NCI-H748 treated with DMSO at 0.1 percent for 48 hours (cell line): ENCODE measurements at places on chromosomes 2 and 18.

DNA sequence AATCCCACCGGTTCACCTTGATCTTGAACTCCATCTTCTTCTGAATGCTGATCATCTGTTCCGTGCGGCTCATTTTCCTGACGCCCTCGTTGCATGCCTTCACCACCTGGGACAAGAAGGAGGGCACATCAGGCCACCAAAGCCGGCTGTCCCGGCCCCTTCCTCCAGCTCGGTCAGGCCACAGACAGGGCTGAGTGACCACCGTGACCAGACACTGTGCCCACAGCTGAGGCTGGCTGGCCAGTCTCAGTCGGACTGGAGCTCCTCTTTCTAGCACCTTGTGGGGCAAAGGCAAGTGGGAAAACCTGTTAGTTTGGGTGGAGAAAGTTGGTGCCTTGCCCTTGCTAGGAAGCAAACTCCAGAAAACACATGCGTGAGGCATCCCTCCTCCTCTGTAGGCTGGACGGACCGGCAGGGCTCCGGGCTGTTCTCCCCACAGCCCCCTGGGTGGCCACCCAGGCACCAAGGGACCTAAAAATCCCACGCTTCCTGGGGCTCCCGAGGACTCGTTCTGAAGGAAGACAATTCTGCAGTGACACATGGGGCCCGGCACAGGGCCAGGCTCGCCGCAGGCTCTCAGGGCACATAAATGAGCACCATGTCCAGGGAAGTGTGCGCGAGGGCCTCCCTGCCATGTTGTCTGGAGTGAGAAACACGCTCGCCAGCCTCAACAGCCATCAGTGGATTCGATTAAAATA lies 15.3 kb downstream of the SNORC start:
- no peak for DNase-seq

GRCh38 chr2:148643421-148643820 lies 1.1 kb upstream of the EPC2 start:
- DNase-seq: no peak

GRCh38 chr2:175111200-175111657 lies 56.8 kb downstream of the ATF2 start:
- peak; percentile 40 for DNase-seq

DNA sequence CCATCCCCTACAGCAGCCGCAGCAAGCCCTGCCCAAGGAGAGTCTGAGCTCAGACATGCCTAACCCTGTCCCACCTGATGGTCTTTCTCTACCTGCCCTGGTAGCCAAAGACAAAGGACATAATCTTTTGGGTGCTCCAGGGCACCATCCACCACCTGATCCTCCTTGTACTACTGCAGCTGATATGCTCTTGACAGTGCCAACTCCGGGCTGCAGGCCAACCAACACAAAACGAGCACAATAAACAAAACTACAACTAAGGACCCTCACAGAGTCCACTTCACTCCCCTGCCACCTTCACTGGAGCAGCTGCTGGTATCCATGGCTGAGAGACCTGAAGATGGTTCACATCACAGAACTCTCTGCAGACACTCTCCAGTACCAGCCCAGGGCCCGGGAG lies 106.3 kb downstream of the GRB14 start:
- DNase-seq: no peak

DNA sequence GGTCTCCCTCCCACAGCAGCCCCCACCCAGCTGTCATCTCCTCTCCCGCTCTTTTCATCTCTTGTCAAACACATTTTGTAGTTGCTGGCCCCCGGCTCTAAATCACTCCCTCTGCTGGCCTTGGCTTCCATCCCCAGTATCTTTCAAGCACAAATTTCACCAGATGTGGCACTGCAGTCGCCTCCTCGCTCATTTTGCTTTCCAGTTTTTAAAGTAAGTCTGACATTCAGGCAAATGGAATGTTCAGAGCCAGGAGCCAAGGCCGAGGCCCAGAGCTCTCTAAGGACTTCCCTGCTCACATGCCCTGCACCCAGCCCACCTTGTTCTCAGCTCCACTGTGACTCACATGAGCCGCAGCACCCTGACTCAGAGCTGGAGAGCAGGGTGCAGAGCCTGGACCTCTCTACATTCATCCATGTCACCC lies 158.4 kb downstream of the GALNT14 start:
- DNase-seq: no peak

DNA sequence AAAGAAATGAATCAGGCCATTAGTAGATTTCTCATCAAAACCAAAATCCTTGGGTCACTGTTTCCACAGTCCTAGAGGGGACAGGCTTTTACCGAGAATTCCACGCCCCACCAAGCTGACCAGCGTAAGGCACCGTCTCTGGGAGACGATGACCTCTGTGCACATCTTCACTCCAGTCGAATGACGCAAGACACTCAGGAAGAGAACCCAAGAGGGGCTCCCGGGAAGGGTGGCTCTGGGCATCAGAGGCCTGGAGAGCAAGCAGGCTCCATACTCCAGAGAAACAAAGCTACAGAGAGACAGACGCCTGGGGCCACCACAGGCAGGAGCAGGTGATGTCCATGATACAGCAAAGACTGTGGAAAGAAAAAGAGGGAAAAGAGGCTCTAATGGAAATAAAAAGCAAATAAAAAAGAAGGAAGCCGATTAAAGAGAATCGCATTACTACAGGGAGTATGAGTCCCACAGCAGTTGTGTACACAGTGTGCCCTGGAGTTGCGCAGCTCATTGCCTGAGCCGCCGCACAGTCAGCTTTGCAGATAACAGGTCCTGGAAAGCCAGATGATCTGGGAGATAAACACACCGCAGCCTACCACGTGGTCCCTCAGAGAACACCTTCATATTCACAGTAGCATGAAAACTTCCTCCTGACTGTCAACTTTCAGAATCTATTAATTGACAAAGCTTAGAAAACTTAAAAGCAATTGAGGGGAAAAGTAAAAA lies 572.7 kb upstream of the SALL3 start:
- peak; percentile 89 for DNase-seq

- DNase-seq: no peak
Observed at GRCh38 chr18:63180971-63181376, 138.6 kb downstream of the BCL2 start.

- DNase-seq: no peak
Observed at GRCh38 chr18:55090564-55091188, 131.4 kb upstream of the CCDC68 start.

GRCh38 chr18:4636967-4637366 lies 181.9 kb upstream of the DLGAP1 start:
- DNase-seq: no peak

DNA sequence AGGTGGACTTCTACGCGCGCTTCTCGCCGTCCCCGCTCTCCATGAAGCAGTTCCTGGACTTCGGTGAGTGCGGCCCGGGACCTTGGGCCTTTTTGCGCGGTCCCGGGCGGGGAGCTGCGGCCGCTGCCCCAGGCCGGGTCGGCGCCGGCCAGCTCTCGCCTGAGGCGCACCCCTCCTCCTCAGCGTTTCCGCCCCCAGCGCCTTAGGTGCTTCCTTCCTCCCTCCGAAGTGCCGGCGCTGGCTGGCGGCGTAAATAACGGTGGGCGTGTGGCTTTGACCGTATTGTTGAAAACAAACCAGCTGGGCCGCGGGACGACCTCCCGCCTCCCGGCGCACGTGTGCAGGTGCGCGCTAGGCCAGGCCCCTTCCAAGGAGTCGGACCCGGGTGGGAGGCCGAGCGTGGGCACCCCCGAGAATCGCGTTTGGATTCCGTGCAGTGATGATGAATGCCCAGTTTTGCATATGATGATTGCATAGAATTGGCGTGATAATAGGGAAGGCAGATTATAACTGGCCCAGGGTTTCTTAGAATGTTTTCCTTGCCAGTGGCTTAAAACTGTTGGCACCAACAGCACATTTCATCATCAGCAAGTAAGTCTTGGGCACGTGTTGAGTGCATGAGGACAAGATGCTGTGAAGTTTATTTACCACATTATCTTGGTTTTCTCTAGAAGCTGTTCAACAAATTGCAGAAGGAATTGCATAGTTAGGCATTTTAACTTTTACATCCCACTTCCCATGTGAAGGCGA lies 569 bp downstream of the PDK1 start:
- peak; percentile 42 for DNase-seq

- DNase-seq: no peak
Observed at GRCh38 chr2:101272045-101272784, 19.5 kb downstream of the CNOT11 start.

DNA sequence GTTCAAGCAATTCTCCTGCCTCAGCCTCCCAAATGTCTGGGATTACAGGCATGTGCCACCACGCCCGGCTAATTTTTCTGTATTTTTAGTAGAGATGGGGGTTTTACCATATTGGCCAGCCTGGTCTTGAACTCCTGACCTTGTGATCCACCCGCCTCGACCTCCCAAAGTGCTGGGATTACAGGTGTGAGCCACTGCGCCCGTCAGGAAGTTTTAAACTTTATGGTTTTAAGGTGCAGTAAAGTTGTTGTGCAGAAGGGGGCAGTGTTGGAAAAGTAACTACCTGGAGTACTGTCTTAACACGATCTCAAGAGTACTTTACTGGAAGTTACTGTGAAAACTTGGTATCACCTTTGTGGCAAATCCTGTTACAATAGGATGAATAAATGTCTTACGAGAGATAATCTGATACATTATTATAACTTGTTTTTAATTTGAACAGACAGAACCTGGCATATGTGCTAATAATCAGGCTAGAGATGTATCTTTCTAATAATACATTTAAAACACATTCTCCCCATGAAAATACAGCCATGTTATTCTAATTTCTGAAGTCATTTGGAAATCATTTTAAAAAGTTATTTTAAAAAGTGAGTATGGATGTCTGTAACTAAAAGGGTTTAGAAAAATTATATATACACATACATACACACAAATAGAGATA lies 10.8 kb downstream of the SPDYA start:
- DNase-seq: peak; percentile 3

DNA sequence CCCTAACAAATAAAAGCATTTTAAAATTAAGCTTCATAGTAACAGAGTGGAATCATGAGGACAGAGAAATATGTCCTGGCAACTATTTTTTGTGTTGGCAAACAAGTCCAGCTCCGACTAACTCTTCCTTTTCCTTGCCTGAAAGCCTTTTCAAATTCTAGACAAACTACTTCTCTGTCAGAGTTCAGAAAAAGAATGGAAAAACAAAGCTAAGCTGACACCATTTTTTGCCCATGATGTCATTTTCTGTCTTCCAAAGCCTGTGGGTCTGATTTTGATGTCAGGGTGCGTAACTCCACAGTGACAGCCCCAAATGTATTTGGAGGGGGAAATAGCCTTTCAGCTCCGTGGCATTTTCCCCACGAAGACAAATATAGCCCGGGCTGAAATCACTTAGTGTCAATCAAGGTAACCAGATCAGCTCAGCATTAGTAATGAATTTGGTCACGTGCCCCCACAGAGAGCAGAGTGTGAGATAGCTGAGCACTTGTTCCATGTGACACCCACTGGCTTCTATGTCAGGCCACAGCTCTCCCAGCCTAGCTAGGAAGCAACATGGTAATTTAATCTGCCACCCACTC lies 233.0 kb upstream of the SIX2 start:
- no peak for DNase-seq

GRCh38 chr18:11040823-11041656 lies 108.3 kb downstream of the PIEZO2 start:
- peak; percentile 5 for DNase-seq

- no peak for DNase-seq
Observed at GRCh38 chr2:172823261-172823850, 87.7 kb downstream of the RAPGEF4 start.

DNA sequence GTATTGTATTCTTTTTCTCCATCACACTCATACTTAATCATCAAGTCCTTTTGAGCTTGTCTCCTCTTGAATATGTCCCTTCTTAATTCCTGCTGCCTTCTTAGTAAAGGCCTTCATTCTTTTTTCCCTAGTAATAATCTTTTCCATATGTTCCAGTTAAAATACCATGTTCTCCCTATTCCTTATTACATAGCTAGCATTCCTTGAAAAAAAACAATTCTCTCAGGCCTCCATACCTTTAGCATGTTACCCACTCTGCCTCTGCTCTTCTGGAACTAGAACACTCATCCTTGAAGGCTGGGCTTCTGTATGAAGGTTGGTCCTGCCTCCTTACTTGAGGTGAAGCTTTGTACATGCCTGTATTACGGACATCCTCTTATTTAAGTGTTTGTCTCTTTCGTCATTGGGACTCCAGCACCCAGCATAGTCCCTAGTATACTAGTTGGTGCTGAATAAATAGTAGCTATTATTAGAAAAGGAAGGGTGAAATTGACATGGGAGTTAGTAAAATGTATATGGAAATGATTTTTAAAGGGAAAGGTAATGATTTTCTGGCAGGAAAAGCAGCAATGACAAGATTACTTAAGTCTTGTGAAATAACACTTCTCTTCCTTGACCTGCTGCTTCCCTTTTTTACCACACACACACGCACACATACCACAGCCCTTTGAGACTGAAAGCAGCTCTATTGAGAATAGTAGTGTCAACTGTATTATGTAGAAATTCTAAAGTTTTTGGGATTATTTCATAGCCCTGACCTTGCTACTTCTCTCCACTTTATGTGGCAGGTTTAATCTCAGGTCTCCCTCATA lies 45.6 kb downstream of the REL start:
- no peak for DNase-seq

- no peak for DNase-seq
Observed at GRCh38 chr2:8790739-8791162, 46.7 kb downstream of the KIDINS220 start.

- DNase-seq: no peak
Observed at GRCh38 chr2:231660860-231661259, 47.5 kb upstream of the PTMA start.

DNA sequence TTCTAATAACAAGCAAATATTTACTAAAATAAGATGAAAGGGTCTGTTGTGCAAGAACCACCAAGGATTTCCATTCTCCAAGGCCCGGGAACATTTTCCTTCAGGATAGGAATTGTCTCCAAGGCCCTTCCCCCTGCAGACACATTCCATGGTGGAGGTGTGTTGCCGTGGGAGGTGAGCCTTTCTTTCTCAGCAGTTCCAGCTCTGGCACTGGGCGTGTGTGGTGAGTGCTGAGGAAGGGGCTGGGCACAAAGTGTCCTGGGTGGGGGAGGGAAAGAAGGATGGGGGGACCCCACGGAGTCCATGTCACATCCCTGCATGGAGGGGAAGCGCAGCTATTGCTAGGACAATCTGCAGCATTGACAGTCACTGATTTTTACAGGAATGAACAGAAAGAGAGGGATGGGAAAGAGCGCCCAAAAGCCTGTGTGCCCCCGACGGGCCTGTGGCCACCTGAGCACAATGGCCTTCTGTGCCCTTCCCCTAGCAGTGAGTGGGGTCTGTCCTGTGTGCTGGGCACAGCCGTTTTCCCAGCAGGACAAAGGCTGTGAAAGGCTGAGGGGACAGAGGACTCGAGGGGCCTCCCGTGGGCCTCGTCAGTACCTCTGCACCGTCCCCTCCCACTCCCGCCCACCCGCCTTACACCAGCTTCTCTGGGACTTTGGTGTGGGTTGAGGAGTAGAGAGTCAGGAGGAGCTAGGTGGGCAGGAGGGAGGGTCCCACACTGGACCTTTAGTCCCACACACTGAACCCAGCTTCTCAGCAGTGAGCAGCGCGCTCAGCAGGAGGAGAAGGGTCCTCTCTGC lies 79.8 kb downstream of the PTGR3 start:
- no peak for DNase-seq
